Astrocyte (in vitro differentiated cells and primary cell): ENCODE measurements at places on chromosomes 12 and 14.

DNA sequence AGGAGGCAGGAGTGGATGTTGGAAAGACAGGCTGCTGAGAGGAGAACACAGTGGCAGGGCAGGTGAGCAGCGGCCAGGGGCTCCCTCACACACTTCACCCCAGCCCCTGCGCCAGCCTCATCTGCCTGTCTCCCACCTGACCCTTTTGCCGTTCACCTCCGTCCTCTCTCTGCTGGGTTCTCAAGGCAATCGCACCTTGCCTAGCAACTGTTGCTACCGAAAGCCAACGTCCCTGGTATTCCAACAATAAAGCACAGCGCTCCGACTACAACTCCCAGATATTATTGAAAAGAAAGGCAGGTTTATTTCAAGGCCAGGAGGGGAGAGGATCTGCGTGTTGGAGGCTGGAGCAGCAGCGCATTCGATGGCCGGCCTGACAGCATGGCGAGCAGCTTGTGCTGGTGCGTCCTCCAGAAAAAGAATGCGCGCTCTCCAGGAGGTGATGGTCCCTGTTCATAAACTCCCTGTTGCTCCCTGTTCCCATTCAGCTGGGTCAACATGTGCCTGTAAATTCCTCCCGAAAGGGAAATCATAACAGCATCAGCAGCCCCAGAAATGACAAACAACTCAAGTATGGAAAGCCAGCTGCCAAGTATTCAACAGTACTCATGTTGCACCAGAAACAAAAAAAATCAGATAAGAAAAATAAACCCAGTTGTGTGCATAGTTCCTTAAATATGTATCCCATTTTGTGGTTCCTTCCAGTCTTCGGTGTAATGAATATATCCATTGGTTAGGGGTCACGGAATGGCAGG lies 153.0 kb upstream of the DIO3 start:
- peak; percentile 75 for DNase-seq

GRCh38 chr12:84497819-84498218 lies 414.8 kb downstream of the SLC6A15 start:
- DNase-seq = no peak

- DNase-seq = no peak
These were observed 44.0 kb upstream of the FRMD6 start for GRCh38 chr14:51607711-51608110.

- peak; percentile 62 for DNase-seq
These were observed 5.9 kb downstream of the ITGB7 start for GRCh38 chr12:53201177-53201541.

GRCh38 chr14:24274101-24274543 lies 2.7 kb upstream of the RABGGTA start:
- DNase-seq = no peak

GRCh38 chr12:78149459-78149858 lies 318.8 kb downstream of the NAV3 start:
- no peak for DNase-seq

DNA sequence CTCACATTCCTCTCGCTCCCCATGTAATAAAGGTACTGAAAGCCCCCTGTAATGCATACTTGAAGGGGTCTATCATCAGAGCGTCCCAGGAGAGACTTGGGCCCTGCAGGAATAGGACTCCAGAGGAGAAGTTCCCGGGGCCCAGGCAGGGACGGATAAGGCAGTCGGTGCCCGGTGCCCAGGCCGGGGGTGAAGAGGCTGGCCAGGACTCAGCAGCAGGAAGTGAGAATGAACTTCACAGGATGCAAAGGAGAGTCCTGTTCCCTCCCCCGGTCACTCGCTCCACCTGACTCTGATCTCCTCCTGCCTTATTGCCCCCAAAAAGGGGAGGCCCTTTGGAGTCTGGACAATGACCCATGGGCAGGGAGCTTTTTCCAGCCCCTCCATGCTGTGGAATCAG lies 40.2 kb downstream of the LRRC74A start:
- no peak for DNase-seq

GRCh38 chr12:69389831-69390230 lies 30.3 kb downstream of the YEATS4 start:
- DNase-seq = peak; percentile 73

DNA sequence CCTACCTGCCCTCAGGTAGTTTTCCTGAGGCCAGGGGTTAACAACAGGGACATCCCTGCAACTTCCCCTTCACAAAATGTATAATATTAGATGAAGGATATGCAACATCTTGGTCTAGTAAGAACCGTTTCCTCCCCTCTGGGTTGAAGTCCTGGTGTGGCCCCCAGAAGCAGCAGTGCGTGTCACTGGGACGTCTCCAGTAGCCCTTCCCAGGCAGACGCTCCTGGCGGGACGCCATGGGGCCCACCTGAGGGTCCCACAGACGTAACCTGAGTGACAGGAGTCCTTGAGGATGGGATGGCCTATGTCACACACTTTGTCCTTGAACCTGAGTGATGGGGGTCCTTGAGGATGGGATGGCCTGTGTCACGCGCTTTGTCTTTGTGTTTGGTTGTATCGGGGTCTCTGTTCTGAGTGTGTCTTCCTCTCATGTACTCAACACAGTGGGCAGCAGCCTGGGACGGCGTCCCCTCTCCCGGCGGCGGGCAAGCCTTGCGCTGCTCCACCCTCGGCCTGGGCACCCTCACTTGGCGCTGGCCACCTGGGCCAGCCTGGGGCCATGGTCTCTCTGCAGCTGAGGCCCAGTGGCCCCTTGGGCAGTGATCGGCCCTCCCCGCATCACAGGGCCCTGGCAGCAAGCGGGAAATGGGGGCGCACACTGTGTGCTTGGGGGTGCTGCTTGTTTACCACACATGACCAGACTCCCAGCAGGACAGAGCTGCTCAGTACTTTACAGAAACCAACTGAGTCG lies 14.3 kb upstream of the AMN start:
- no peak for DNase-seq

DNA sequence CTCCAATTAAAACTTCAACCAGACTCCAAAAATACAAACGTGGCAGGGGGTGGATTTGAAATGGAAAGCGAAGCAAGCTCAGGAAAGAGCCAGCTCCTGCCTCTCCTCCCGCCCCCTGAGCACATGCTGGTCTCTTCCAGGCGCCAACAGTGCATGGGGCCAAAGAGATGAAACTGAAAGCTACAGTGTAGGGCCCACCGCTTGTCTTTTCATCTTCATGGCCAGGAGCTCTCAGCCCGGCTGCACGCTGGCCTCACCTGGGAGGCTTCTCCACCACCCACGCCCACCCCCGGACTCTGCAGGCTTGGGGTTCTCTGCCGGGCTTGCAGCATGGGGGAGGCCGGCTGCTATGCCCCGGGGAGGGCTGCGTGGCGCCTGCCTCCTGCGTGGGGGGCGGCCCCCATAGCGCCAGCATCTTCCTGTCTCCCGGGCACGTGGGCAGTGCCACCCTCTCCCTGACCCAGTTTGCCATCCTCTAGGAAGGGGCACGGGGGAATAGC lies 2.0 kb downstream of the RIMBP2 start:
- DNase-seq = no peak

GRCh38 chr12:30120522-30120921 lies 336.8 kb upstream of the TMTC1 start:
- no peak for DNase-seq

DNA sequence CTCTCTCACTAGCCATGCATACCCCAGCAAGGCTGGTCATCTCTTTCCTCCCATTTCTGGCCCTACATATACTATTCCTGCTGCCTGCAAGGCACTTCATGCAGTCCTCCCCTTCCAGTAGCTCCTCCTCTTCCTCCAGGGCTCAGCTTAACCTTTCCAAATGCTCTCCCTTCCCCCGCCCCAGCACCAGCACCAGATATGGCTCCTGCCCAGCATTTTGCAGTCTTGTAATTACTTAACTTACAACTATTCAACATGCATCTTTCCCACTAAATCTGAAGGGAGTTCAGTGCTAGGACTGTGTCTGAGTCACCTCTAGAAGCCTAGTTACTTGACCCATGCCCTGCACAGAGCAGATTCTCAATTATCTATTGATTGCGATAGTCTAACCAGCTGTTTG lies 1.8 kb upstream of the FBXO21 start:
- DNase-seq = no peak

- DNase-seq = peak; percentile 65
These were observed 2.2 kb downstream of the CDK2AP1 start for GRCh38 chr12:123269395-123269892.
